Foreskin keratinocyte (primary cell): ENCODE measurements at places on chromosomes 2 and 18. TPM values are rescaled to one million over a fixed set of nuclear protein-coding genes. Genes with fewer than 3 reads are reported as not detected.

GRCh38 chr2:62452701-62453454, 53.1 kb downstream of the TMEM17 start:
- peak; percentile 90 for DNase-seq

DNA sequence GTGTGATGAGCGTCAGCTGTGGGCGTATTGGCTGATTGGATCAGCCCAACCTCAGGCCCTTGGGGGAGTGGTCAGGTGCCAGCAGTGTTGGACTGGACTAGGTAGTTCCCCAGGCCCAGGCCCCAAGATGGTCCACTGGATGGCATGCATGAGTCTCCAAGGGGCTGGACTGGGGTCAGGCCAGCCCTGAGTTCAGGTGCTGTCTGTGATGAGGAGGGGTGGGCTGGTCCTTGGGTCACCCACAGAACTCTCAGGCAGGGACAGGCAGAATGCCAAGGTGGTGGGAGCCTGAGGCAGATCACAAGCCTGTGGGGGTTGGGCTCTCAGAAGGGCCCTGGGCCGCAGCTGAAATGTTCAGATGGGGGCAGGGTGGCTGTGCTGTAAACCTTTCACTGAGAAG, 59.5 kb upstream of the THUMPD2 start:
- no peak for DNase-seq

GRCh38 chr2:47218899-47219525, 63.9 kb upstream of the STPG4 start:
- DNase-seq = no peak

DNA sequence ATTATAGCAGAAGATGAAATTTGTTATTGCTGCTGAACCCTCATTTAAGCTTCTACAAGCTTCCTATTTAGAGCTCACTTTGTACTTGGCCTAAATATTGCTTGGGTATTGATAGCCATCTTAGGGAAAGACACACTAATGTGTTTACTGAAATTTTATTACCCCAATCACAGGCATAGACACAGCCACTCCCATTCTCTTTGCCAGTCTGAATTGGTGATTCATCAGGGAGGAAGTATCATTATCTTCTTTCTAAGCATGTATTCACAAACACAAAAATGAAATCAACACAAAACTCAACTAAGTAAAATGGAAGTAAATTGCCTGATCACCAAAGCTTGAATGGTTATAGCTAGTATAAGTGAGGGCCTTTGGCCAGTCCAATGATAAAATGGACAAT, 666.3 kb downstream of the TSN start:
- peak; percentile 11 for DNase-seq

- DNase-seq = peak; percentile 25
Measured at GRCh38 chr2:131023758-131024157, 69.5 kb downstream of the FAM168B start.

GRCh38 chr2:30713698-30714097, 93.5 kb downstream of the CAPN13 start:
- DNase-seq = no peak

DNA sequence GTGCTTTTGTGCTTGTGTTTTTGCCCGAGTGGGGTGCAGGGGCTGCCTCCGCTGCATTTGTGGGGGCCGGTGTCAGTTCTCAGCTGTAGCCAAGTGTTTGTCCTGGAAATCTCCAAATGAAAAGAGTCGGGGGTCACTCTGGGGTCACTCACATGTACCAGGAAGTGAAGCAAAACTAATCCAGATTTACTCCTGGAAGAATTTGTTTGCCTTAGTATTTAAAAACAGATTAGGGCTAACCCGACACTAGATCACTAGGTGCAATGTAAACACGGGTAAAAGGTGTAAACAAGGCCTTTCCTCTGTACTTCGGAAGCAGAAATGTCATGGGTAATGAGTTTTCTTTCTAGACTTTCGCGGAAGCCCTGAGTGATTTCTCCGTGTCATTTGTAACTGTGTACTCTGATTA, 50.3 kb downstream of the GBX2 start:
- no peak for DNase-seq

DNA sequence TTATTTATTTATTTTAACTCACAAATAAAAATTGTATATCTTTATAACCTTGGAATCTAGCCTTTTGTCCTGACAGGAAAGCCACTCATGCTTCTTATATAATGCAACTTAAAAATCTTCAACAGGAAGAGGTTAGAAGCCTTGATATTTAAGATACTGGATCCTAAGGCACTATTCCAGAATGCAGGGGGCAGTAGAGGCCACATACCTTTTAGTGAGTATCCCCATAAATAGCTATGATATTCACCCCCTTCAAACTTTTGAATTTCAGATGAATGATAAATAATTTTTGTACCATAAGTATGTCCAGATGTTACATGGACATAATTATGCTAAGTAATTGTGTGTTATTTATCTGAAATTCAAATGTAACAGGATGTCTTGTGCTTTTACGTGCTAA, 592.7 kb upstream of the VRK2 start:
- no peak for DNase-seq

- DNase-seq = no peak
Measured at GRCh38 chr2:11863103-11863502, 116.7 kb downstream of the LPIN1 start.

- no peak for DNase-seq
Measured at GRCh38 chr2:144833075-144833637, 313.2 kb upstream of the ZEB2 start.

GRCh38 chr2:235640926-235641723, 147.3 kb downstream of the AGAP1 start:
- no peak for DNase-seq

GRCh38 chr18:13264091-13265007, 45.8 kb downstream of the LDLRAD4 start:
- DNase-seq = no peak

DNA sequence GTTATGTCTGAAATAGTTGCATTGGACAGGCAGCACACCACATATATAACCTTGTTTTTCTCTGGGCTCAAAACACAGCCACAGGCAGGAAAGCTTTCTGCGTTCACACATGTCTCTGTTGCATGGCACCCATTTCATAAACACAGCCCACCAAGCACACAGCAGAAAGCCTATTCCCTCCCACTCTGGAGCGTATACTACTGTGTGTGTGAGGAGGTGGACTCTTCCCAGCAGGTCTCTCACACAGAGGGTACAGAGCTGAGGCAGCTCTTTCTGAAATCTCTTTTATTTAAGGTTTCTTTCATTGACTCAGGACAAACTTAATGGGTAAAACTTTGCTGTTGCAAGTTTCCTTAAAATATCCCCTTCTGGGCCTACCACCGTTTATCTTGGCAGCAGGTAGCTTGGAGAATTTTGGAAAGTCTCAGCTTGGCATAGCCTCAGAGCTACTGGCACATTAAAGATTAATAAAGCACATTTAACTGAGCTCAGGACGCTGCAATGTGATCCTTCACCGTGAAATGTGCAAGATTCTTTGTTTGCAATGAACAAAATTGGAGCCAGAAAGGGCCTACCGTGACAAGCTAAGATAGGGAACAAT, 105.1 kb upstream of the NCKAP5 start:
- DNase-seq = no peak

GRCh38 chr2:11430729-11431128, 35.2 kb downstream of the E2F6 start:
- DNase-seq = peak; percentile 69

DNA sequence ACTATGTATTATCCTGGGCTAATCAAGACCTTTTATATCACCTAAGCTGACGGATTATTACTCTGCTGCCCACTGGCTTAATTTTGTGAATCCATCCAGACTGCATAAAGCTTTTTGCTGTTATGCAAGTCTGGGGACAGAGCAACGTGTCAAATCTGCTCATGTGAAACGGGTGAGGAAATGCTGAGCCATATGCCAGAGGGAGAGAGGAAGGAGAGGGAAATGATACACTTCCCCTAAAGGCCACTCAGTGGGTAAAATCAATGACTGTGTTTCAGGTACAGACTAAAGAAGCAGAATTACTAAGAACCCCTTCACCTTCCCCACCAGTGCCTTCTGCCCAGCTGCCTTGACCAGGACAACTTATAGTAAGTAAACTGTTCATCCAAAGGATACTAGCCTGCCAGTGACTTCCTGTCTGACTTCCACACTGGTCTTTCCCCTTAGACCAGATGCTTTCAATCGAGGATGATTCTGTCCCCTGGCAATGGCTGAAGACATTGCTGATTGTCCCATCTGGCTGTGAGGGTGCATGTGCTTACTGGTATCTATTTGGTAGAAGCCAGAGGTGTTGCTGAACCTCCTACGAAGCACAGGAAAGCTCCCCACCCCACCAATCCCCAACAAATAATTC, 43.0 kb downstream of the STAT1 start:
- no peak for DNase-seq

GRCh38 chr2:113245276-113245711, 33.4 kb downstream of the PAX8 start:
- DNase-seq = no peak

DNA sequence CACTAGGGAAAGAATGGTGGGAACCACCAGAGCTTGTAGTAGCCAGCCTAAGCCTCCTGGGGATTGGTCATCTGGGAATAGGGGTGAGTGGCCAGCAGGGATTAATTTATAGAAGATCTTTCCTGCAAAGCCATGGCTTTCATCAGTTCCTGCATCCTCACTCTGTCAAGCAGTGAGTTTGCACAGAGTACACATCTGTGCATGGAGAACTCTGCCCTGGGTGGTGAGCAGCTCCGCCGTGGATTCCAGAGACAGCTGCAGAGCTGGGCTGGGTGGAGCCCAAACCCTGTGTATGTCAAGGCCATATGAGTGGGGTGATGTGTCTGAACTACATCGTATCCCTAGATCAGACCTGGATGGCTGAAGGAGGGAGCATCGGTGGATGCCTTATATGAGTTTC, 182.2 kb downstream of the GLI2 start:
- DNase-seq = no peak

- no peak for DNase-seq
Measured at GRCh38 chr2:148028781-148029180, 7.9 kb downstream of the MBD5 start.

DNA sequence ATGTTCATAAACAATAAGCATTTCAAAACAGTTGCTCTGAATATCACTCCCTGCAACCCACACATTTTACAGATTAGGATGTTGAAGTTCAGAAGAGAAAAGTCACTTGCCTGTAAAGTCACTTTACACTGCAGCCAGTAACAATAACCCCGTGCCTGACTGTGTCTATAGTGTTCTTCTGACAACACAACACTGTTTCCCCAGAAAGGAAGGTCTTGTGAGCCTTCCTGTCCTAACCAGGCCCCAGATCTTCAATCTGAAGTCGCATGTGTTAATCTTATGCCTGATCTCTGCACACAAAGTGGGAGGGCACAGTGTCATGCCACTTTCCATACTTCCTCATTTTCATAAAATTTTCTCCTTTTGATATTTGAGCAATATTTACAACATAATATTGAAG, 120.2 kb downstream of the FEZ2 start:
- DNase-seq = peak; percentile 30

DNA sequence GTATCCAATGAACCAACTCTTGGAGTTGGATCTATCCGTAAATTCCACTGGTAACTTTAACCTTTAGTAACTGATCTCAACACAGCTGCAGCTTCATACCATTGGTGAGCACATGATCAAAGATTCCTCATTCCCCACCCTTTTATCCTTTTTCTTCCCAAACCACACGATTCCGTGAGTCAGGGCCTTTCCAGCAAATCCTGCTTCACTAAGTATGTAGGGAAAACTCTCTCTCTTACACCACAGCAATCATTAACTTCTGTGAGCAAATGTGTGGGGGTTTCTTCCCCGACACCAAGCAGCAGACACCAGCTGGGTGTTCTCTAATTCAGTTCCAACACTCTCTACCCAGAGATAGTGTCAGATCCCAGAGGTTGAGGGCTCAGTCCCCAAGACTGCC, 23.5 kb downstream of the ELP2 start:
- peak; percentile 33 for DNase-seq

- no peak for DNase-seq
Measured at GRCh38 chr2:68251855-68252399, 405 bp downstream of the PPP3R1 start.

DNA sequence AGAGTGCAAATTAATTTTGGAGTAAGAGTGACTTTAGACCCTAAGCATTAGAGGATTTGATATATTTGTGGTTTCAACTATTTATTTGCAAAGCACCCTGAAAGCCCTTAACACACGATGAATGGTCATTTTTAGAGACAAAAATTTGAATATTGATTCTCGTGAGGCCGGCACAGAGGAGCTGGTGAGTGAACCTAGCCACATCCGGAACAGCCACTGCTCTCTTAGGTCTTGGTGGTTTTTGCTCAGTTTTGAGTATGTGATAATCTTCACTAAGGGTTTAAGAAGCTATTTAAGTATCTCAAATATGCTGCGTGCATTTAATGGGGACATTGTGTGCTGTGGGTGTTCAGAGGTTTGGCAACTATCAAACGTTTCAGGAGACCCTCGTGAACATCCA, 204.8 kb downstream of the TSN start:
- DNase-seq = no peak

DNA sequence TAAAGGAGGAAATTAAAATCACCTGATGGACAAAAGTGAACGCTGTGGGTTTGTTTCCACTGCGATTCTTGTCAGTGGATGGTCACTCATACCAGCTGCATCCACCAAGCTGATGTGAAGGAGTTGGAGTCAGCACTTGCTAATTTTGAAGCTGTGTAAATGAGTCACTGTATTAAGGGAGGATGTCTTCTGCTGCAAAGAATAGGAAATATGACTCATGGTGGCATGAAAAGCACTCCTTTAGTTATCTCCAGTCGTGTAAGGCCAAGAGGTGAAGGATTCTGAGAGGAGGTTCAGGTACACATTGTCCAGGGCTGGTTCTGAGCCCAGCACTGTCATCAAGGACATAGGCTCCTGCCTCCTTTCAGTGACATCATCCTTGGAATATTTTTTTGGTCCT, 71.7 kb upstream of the SKOR2 start:
- DNase-seq = peak; percentile 41

DNA sequence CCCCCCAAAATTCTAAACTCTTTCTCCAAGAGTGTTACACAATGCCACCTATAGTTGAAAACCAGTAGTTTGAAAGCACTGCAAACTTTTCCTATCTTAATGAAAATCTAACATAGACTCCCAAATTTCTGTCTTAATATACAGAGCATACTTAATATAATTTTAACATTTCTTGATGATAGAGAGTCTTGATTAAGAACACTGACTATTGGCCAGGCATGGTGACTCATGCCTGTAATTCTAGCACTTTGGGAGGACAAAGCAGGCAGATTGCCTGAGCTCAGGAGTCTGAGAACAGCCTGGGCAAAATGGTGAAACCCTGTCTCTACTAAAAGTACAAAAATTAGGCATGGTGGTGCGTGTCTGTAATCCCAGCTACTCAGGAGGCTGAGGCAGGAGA, 34.2 kb downstream of the ASXL2 start:
- no peak for DNase-seq

GRCh38 chr2:1049691-1050090, 99.0 kb downstream of the SNTG2 start:
- peak; percentile 48 for DNase-seq

- DNase-seq = no peak
Measured at GRCh38 chr2:30201990-30202389, 29.3 kb upstream of the LBH start.

PKDCC gene
- polyA plus RNA-seq = 0.07 TPM in 1 of 2 replicates, not detected in the other

DPYSL5 gene
- polyA plus RNA-seq = not detected in 2 replicates

SLC39A6 gene
- 22.1 and 27.4 TPM in 2 replicates for polyA plus RNA-seq

SCYGR5 gene
- polyA plus RNA-seq = not detected in 2 replicates

SERPINB12 gene
- polyA plus RNA-seq = 0.03 TPM in 1 of 2 replicates, not detected in the other

ERFE gene
- polyA plus RNA-seq = 0.43 and 0.46 TPM in 2 replicates

FAM136A gene
- 37.8 and 45.6 TPM in 2 replicates for polyA plus RNA-seq

MC2R gene
- not detected in 2 replicates for polyA plus RNA-seq

DES gene
- 0.03 TPM in 1 of 2 replicates, not detected in the other for polyA plus RNA-seq

TUBA4B gene
- 0.07 TPM in 1 of 2 replicates, not detected in the other for polyA plus RNA-seq

TMEM247 gene
- polyA plus RNA-seq = not detected in 2 replicates
